ENCODE measurements at places on chromosomes 5 and 9. TPM values are rescaled to one million over a fixed set of nuclear protein-coding genes. Genes with fewer than 3 reads are reported as not detected.

DNA sequence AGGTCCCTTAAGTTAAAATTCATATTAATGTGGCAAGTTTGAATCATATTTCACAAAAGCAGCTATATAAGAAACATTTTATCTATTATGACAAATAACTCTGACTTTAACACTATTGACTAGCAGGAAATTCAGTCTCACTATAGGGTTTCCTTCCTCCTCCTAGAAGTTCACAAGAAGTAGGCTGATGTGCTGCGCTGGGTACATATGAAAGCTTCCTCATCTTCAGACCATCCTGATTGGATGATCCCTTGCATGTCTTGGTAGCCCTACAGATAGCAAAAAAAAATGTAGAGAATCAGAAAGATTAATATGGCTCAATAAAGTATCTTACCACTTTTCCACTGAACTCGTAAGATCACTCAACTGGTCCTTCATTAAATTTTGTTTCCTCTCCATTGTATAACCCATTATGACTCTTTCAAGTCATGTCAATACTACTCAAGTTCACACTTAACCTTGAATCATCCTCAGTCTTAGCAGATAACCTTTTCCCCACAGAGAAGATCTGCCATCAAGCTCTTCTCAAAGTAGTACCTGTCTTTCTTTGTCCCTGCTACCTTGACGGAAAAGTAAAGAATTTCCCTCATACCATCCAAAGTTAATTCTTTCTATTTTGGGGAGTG is 11.5 kb upstream of the PSIP1 start:
- H3K4me1 ChIP-seq = no peaks in the 10 kb centered on the region
- no peak overlapping the region for H3K4me3 ChIP-seq
- no peaks in the 10 kb centered on the region for H3K36me3 ChIP-seq

DNA sequence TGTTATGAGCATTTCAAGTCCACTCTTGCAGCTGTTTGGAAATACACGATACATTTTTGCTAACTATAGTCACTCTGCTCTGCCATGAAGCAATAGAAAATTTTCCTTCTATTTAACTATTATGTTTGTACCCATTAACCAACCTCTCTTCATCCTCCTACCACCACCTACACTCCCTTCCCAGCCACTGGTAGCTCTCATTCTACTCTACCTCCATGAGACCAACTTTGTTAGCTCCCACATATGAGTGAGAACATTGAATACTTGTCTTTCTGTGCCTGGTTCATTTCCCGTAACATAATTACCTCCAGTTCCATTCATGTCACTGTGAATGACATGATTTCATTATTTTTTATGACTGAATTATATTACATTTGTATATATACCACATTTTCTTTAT is 505.9 kb upstream of the CCNG1 start:
- no peaks in the 10 kb centered on the region for H3K36me3 ChIP-seq
- H3K4me3 ChIP-seq = no peak overlapping the region
- no peaks in the 10 kb centered on the region for H3K27me3 ChIP-seq
- no peak for DNase-seq

DNA sequence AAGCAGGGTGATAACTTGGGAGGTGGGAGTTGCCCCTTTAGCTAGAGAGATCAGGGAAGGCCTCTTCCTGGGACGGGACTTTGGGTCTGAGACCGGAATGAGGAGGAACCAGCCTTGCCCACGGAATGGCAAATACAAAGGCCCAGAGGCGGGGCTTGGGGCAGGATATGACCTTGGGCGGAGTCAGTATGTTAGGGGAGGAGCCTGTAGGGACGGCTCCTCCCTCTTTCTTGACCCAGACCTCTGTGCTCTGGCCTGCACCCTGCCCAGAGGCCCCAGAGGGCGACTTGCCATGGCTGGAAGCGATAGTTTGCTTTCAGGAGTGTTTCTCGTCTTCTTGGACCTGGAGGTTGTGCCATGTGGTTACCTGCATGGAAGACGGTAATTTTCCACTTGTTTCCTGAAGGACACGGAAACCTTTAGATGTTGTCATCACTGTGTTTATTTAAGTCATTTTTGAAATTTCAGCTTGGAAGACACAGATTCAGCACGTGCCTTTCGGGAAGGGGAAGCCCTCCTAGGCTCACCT is 85.6 kb downstream of the DAB2IP start:
- no peaks in the 10 kb centered on the region for H3K27me3 ChIP-seq
- H3K27ac ChIP-seq = peak overlapping the region; percentile 92
- no peaks in the 10 kb centered on the region for H3K36me3 ChIP-seq
- H3K4me1 ChIP-seq = peaks cover 32% of the 10 kb centered on the region
- DNase-seq = peak; percentile 77

GRCh38 chr9:20989923-20990341 is 41.5 kb downstream of the HACD4 start:
- H3K4me1 ChIP-seq = no peaks in the 10 kb centered on the region
- H3K27ac ChIP-seq = no peak overlapping the region
- H3K27me3 ChIP-seq = no peaks in the 10 kb centered on the region

- no peaks in the 10 kb centered on the region for H3K36me3 ChIP-seq
- DNase-seq = no peak
- H3K4me1 ChIP-seq = no peaks in the 10 kb centered on the region
- H3K27me3 ChIP-seq = no peaks in the 10 kb centered on the region
- no peak overlapping the region for H3K27ac ChIP-seq
These were observed 211.4 kb upstream of the TUSC1 start for GRCh38 chr9:25889661-25890060.

FOXI1 gene
- total RNA-seq = 1.3 TPM

BARHL1 gene
- total RNA-seq = not detected

GARIN3 gene
- total RNA-seq = not detected

SLC45A2 gene
- total RNA-seq = not detected

DNA sequence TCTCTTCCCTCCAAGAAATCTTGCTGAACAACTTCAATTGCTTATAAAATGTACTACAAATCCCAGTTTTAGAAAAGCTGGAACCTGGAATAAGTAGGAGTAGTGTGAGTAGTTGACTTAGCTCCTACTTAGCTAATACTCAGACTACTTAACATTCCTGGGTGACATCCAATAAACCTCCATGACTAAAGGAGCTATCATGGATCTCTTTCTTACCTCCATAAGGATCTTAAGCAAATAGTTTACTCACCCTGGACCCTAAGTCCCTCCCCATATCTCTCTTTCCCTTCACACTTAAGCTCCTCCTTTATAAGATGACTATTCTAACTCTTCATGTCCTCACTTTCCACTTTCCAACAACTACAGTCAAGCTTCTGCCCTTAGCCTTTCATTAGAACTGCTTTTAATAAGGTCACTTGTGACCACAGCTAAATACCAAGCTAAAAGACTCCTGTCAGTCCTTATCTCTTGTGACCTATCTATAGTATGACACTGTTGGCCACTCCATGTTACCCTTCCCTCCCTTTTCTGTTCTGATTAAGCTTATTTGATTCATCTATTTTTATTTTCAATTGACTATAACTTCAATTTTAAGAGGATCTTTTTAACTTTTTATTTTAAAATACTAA is 194.9 kb downstream of the RFX3 start:
- H3K27ac ChIP-seq = no peak overlapping the region
- H3K36me3 ChIP-seq = no peaks in the 10 kb centered on the region
- no peaks in the 10 kb centered on the region for H3K27me3 ChIP-seq
- no peaks in the 10 kb centered on the region for H3K4me1 ChIP-seq
- DNase-seq = no peak

WDR31 gene
- total RNA-seq = 3.6 TPM

DNA sequence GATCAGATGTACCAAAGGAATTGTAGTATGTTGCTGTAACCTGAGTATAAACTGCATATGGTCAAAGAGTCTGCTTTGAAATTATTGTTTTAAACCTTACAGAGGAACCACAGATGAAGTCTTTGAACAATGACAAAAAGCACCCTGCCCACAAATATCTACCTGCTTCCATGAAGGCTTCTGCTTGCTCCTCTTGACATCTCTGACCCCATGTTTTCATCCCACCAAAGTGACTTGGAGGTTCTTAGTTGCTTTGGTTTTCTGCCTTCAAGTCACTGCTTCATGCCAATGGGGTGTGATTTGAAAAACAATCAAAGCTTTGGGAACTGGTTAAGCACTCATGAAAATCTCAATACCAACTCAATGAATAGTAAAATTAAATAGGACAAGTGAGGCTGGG is 194.6 kb upstream of the ACTBL2 start:
- no peaks in the 10 kb centered on the region for H3K36me3 ChIP-seq
- H3K4me3 ChIP-seq = no peak overlapping the region
- no peak for DNase-seq
- H3K27ac ChIP-seq = no peak overlapping the region

DNA sequence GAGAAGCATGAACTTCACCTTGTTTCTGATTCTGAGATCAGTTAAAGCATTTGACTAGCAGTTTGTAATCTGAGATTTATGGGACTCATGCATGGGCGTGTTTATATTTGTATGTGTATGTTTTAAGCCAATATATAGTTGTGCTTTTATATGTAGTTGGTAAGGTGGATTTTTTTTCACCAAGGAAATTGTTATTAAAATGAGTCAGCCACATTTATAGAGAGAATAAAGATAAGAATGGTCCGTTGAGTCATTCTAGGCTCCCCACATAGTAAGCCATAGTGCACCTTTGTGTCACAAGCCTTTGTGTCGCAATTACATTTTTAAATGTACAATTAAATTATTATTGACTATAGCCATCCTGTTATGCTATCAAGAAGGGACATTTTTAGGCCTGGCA is 89.0 kb downstream of the NLN start:
- no peaks in the 10 kb centered on the region for H3K27me3 ChIP-seq
- H3K4me3 ChIP-seq = no peak overlapping the region
- H3K36me3 ChIP-seq = no peaks in the 10 kb centered on the region
- no peaks in the 10 kb centered on the region for H3K4me1 ChIP-seq

KIF12 gene
- not detected for total RNA-seq

- H3K36me3 ChIP-seq = no peaks in the 10 kb centered on the region
- H3K27me3 ChIP-seq = no peaks in the 10 kb centered on the region
- no peaks in the 10 kb centered on the region for H3K4me1 ChIP-seq
- DNase-seq = no peak
- no peak overlapping the region for H3K27ac ChIP-seq
These were observed 1999.5 kb upstream of the CDH6 start for GRCh38 chr5:29193972-29194371.

- H3K27me3 ChIP-seq = no peaks in the 10 kb centered on the region
- peak overlapping the region; percentile 38 for H3K27ac ChIP-seq
- H3K36me3 ChIP-seq = no peaks in the 10 kb centered on the region
- no peak for DNase-seq
- peaks cover 12% of the 10 kb centered on the region for H3K4me1 ChIP-seq
These were observed 5.0 kb downstream of the P4HA2 start for GRCh38 chr5:132222649-132223038.

DNA sequence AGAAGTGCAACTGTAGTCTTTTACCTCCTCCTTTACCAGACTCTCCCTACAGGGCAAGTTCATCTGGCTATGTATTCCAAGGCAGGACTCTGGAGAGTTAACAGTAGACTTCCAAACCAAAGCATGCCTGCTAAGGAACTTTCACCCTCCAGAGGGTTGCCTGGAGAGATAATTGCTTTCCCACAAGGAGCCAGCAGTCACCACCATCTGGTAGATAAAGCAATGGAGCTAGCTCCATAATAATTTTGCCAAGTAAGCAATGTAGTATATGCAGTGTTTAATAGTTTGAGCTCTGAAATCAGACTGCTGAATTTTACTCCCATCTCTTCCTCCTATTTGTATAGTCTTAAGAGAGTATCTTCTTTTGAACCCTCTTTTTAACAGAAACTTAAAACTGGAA is 566.8 kb upstream of the PTGER4 start:
- no peak overlapping the region for H3K27ac ChIP-seq
- no peaks in the 10 kb centered on the region for H3K36me3 ChIP-seq
- no peaks in the 10 kb centered on the region for H3K27me3 ChIP-seq
- no peak for DNase-seq
- no peak overlapping the region for H3K4me3 ChIP-seq

GAPT gene
- 3.8 TPM for total RNA-seq

DNA sequence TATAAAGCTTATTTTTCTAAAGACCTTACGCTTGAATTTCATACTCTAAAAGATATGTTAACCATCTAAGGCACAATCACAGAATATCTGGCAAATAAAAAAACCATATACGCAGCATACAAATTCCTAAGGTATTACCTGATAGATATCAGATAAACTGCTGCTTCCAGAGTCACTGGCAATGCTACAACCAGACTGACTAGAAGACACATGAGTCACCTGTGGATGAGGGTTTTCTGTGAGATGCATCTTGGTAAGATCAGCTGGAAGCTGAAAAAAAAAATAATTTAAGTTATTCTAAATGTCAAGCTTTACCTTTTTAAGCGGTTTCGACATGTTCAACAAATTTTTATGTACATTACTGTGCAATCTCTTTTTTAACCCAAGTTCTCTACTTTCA is 113.8 kb downstream of the RAPGEF6 start:
- no peaks in the 10 kb centered on the region for H3K36me3 ChIP-seq
- no peak overlapping the region for H3K27ac ChIP-seq
- no peaks in the 10 kb centered on the region for H3K4me1 ChIP-seq
- H3K4me3 ChIP-seq = no peak overlapping the region
- H3K27me3 ChIP-seq = no peaks in the 10 kb centered on the region
- no peak for DNase-seq

DNA sequence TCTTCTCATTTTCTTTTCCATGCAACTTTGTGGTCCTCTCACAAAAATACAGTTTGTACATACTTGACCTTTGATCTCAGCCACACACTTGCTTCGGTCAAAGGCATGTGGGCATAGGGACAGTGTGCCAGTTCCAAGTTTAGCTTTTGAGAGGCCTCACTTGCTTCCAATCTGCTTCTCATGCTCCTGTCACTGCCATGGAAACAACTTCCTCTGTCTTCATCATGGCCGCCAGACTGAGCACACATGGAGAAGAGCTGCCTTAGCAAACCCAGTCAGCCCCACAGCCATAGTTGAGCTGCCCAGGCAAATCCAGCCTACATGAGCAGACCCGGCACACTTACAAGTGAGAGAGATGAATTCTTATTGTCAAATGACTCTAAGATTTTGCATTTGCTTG is 138.2 kb upstream of the TUSC1 start:
- H3K4me1 ChIP-seq = no peaks in the 10 kb centered on the region
- no peak overlapping the region for H3K4me3 ChIP-seq
- no peaks in the 10 kb centered on the region for H3K27me3 ChIP-seq
- H3K36me3 ChIP-seq = no peaks in the 10 kb centered on the region

GRCh38 chr5:305050-305449 is 16.5 kb upstream of the AHRR start:
- H3K4me3 ChIP-seq = no peak overlapping the region
- no peaks in the 10 kb centered on the region for H3K4me1 ChIP-seq
- H3K27ac ChIP-seq = no peak overlapping the region
- no peak for DNase-seq

DNA sequence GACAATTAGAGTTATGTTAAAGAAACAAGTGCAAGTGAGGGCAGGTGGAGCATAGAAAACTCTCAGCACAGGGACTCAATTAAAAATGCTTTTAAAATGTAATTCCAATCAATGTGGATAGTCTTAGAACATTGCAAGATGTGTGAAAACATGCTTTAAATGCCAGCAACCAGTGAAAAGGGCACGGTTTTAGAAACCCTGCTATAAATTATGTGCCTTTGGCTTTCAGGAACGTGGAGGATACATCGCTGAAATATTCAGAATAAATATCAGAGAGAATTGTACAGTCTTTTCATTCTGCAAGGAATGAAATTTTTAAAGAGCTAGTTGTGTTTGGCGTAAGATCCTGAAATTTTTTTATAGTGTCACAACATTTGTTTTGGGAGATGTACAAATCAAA is 101.1 kb downstream of the TLE4 start:
- H3K27ac ChIP-seq = no peak overlapping the region
- no peaks in the 10 kb centered on the region for H3K4me1 ChIP-seq
- DNase-seq = no peak
- H3K27me3 ChIP-seq = no peaks in the 10 kb centered on the region

GRCh38 chr5:157259699-157260098 is 6.2 kb upstream of the CYFIP2 start:
- no peaks in the 10 kb centered on the region for H3K36me3 ChIP-seq
- H3K27me3 ChIP-seq = no peaks in the 10 kb centered on the region
- H3K4me3 ChIP-seq = no peak overlapping the region
- H3K27ac ChIP-seq = no peak overlapping the region
- no peak for DNase-seq

PCDHB7 gene
- total RNA-seq = 3.4 TPM

- DNase-seq = no peak
- no peak overlapping the region for H3K27ac ChIP-seq
These were observed 5.3 kb downstream of the IL9 start for GRCh38 chr5:135890296-135890695.
